ENCODE measurements at places on chromosomes 3 and 15. TPM values are rescaled to one million over a fixed set of nuclear protein-coding genes. Genes with fewer than 3 reads are reported as not detected.

DNA sequence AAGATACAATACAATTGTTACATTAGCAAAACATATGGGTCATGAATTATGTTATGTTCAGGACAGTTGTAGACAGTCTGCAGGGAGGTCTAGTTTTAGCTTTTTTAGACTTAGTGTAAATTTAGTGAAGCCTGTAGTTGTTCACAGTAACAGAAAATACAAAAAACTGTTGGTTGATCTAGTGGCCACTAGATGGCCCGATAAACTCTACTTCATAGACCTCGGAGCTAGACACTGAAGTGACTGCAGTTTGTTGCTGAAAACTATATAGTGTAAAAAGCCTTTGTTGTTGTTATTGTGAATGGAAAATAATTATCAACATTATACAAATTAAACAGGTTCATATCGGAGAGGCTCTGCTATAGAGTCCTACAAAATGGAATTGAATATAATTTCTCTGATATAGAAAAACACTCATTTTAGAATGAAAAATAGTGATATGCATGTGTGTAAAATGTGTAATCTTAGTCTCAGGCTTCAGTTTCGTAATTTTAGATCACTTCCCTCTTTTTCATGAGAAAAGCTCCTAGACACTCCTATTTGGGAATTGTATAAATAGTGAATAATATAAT, 18.3 kb downstream of the MAGEL2 start:
- no peak for DNase-seq

- no peak for DNase-seq
These were observed 59.7 kb downstream of the SETD2 start for GRCh38 chr3:47104259-47104658.

DNA sequence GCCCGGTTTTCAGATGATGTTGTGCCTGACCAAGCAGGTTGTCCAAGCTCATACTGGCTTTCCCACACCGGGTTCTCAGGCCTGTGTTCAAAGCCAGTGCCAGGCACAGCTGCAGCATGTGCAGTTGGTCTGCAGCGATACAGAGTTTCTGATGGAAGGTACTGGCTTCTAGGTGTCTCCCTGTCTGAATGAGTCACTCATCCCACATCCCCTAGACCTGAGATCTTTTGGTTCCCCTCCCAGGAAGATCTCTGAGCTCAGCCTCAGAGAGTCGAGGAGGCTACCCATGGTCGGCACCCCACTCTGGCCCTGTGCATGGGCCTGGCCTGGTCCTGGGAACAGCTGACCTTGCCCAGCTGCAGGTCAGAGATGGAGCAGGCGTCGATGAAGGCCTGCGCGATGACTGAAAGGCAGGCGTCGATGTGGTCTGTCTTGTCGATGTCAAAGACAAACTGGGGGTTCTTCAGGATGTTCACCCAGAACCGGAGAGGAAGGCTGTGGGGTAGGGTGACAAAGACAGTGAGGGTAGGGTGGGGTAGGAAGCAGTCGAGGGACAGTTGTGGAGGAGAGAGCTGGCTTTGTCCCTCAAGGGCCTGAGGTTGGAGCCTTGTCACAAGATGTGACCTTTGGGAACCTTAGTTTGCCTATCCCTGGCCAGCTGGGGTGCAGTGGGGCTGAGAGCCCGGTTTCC, 15.3 kb downstream of the H1-8 start:
- no peak for DNase-seq

The CHSY1 gene
- total RNA-seq: 52.2 TPM

The AADACL2 gene
- total RNA-seq: not detected

Data from lung (tissue), 17 donors.